ENCODE measurements at places on chromosomes 5 and 9.

GRCh38 chr9:14127656-14128055 lies 186.3 kb downstream of the NFIB start:
- DNase-seq, result no peak

GRCh38 chr9:135365013-135365768 lies 114.4 kb upstream of the PPP1R26 start:
- DNase-seq, result no peak

GRCh38 chr5:67318746-67319145 lies 122.1 kb upstream of the CD180 start:
- DNase-seq, result no peak

DNA sequence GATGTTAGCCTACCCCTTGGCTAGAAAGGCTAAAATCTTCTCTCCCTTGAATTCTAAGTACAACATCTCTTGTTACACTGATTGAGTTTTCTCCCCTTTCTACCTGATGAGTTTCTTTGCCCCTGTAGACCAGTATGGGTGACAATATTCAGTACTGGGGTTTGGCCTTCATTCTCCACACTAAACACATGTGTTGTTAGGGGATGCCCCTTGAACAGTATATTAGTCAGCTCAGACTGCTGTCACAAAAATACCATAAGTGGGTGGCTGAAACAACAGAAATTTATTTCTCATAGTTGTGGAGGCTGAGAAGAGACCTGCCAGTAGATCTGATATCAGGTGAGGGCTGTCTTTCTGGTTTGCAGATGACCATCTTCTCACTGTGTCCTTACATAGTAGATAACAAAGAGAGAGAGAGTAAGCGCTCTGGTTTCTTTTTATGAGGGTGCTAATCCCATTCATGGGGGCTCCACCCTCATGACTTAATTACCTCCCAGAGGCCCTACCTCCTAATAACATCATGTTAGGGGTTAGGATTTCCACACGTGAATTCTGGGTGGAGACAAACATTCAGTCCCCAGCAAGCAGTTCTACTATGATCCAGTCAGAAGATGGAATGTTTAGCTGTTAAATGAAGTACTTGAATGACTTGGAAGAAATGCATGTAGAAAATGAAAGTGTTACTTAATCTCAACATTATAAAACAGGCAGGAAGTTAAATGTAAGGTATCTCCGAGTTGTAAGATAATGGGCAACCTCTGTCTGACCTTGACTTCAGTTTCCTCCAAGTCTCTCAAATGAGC lies 17.5 kb downstream of the VLDLR start:
- DNase-seq, result no peak

Measured in cortex of kidney (tissue), 1 donor.